ENCODE measurements at places on chromosomes 7 and 10.

DNA sequence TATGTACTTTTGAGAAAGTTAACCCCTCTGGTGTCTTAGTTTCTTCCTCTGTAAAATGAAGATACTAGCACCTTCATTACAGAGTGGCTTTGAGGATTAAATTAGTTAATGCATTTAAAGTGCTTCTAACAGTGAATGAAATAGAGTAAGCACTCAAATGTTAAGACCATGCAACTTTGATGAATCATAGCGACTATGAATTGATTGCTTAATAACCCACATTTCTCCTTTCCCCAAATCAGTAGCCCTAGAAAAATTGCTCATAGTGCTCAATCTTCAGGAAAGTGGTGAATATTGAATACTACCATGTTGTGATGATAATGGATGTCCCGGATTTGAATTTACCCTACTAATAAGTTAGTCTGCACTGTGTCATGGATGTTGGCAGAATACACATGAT lies 48.1 kb downstream of the CD36 start:
- no peak for DNase-seq

DNA sequence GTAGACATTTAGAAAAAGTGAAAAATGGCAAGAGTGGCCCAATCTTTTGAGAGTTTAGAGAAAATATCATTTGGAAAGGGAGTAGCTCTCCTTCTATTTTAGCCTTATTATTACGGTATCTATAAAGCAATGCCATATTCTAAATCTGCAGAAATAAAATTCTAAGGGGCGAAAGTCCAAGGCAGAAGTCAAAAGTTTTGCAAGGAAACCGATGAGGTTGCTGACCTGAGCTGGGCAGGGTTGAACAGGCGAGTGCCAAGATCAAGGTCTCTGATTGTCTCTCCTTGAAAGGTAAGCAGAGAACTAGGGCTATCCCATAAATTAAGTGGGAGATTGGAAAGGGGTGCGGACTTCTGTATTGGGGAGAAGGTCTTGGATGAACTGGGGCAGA lies 11.7 kb downstream of the TRIM56 start:
- DNase-seq: no peak

DNA sequence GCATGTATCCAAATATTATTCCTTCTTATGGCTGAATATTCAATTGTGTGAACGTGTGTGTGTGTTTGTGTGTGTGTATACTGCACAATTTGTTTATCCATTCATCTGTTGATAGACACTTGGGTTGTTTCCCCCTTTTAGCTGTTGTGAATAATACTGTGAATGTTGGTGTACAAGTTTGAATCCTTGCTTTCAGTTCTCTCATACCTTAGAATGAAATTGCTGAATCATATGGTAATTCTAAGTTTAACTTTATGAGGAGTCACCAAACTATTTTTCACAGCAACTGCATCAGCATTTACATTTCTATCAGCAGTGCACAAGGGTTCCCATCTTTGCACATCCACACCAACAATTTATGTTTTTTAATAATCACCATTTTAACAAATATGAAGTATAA lies 86.9 kb upstream of the GATAD1 start:
- no peak for DNase-seq

DNA sequence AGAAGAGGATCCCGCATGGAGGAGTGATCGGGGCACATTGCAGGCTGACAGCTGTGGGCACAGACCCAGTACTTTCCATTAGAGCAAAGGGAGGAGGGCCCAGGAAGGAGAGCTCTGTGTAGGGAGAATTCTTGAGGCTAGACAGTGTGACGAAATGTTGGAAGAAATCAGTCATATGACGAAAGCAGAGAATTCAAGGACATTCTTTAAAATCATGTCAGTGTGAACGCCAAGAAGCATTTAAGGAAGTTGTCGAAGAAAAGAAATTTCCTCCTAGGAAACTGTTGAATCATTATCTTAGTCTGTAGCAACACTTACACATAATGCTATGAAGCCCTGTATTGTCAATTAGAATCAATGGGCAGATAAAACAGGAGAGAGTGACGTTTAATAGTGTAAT lies 191.3 kb upstream of the ADARB2 start:
- no peak for DNase-seq

Data from keratinocyte (primary cell).